NCI-H2029 treated with DMSO at 0.1 percent for 48 hours (cell line): ENCODE measurements at places on chromosomes 7 and 10.

DNA sequence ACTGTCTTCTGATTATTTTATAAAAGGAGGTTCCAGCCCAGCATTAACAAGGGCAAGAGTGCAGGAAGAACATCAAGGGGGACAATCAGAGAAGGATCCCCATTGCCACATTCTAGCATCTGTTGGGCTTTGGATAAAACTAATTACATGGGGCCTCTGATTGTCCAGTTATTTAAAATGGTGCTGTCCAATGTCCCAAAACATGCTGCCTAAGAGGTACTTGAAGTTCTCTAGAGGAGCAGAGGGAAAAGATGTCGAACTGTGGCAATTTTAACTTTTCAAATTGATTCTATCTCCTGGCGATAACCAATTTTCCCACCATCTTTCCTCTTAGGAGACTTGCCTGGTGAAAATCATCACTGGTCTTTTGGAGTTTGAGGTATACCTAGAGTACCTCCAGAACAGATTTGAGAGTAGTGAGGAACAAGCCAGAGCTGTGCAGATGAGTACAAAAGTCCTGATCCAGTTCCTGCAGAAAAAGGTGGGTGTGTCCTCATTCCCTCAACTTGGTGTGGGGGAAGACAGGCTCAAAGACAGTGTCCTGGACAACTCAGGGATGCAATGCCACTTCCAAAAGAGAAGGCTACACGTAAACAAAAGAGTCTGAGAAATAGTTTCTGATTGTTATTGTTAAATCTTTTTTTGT, 2.3 kb downstream of the IL6 start:
- no peak for DNase-seq

- DNase-seq: no peak
Observed at GRCh38 chr7:113730309-113730955, 188.4 kb downstream of the PPP1R3A start.

- no peak for DNase-seq
Observed at GRCh38 chr7:132687981-132688383, 111.7 kb upstream of the PLXNA4 start.

GRCh38 chr10:78718032-78718572, 350.7 kb upstream of the ZMIZ1 start:
- no peak for DNase-seq

DNA sequence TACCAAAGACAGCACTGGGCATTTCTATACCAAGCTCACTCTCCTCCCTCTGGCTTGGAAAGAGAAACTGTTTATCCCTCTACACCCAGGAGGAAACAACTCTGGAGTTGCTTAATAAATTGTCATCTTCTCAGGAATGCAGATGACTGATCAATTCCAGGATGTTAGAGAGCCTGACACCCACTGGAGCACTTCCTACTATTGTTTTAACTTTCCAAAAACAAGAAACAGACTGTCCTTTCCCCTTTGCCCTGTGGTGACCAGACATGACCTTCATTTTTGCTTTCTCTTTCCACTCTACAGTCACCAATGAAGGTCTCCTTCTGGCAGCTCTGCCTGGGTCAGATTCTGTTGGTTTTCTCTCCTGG, 19.6 kb downstream of the GIMAP4 start:
- DNase-seq: no peak

GRCh38 chr7:30771174-30771879, at the start of gene MINDY4:
Gene MINDY4, plus strand, starts transcription at chr7:30771417. Its CDS starts 77 bp downstream, at chr7:30771494.
- DNase-seq: peak; percentile 2

DNA sequence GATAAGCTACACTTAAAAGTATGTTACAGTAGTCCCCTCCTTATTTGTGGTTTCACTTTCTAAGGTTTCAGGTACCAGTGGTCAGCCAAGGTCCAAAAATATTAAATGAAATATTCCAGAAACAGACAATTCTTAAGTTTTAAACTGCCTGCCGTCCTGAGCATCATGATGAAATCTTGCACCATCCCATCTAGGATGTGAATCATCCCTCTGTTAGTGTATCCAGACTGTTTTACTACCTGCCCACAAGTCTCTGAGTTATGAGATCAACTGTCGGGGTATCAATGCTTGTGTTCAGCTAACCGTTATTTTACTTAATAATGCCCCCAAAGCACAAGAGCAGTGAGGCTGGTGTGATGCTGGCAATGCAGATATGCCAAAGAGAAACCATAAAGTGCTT, 11.4 kb downstream of the KDM7A start:
- no peak for DNase-seq

DNA sequence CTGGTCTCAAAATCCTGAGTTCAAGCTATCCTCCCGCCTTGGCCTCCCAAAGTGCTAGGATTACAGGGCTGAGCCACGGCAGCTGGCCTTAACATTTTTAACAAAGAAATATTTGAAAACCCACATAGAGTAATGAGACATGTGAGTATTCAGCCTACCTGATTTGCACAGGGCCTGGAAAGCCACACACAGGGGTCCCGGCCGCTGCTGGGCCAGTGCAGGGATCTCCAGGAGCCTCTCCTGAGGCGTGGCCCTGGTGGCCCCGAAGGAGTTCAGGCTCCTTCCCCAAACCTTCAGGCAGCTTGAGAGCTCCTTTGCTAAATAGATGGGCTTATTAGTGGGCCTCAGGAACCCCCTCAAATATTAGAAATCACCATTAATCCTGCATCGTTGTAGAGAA, 18.7 kb downstream of the CNPY1 start:
- DNase-seq: no peak

- no peak for DNase-seq
Observed at GRCh38 chr7:132084776-132085388, 491.4 kb downstream of the PLXNA4 start.

- no peak for DNase-seq
Observed at GRCh38 chr10:106826716-106827115, 337.8 kb downstream of the SORCS1 start.

- no peak for DNase-seq
Observed at GRCh38 chr7:75072981-75073283, 670 bp downstream of the RCC1L start.

- peak; percentile 55 for DNase-seq
Observed at GRCh38 chr7:22357311-22358175, 589 bp upstream of the RAPGEF5 start.

GRCh38 chr10:3330663-3331062, 158.1 kb upstream of the PITRM1 start:
- DNase-seq: no peak

DNA sequence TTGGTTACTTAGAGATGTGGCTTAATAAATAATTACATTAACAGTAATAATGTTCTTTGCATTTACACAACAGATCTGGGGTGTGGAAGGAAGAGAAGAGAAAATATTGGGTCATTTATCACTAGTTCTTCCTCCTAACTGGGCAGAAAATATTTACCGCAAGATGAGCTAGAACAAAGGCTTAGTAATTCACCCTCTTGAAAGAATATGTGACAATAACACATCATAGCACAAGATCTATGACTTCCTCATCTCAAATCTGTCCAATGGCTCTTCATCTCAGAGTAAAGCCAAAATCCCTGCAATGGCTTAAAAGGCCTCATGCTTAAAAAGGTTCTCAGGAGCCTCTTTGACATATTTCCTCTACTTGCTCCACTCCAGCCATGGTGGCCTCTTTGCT, 178.6 kb downstream of the ZNF438 start:
- no peak for DNase-seq

DNA sequence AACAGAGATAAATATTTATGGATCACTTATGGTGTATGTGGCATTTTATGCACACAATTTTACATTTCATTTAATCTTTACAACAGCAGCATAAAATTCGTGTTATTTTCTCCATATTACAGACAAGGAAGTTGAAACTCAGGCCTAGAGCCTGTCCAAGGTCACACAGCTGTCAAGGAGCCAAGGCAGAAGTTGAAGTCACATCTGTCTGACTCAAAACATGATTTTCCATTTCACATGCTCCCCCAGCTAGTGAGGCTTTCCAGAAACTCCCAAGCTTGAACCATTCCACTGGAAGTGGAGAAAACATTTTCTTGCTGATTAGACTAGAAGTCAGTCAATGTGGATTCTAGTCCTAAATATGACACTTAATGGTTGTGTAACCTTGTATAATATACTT, 110.5 kb downstream of the HECTD2 start:
- no peak for DNase-seq

DNA sequence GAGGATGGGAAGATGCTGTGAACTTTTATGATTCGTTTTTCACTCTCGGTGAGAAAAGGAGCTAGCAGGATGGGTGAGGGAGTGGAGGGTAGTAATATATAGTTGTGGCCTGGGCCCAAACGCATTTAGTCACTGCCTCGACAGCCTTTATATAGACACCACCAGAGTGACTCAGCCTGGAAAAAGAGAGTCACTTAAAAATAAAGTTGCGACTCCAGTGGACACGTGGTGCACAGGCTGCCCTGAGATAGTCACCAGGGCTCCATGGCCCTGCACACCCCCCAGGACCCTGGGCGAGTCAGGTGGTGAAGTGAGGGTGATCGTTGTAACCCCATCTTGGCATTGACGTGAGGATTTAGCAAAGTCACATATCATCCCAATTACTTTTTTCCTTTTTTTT, 106.7 kb downstream of the CUX1 start:
- DNase-seq: no peak

- no peak for DNase-seq
Observed at GRCh38 chr7:85882335-85882734, 695.5 kb upstream of the SEMA3D start.

DNA sequence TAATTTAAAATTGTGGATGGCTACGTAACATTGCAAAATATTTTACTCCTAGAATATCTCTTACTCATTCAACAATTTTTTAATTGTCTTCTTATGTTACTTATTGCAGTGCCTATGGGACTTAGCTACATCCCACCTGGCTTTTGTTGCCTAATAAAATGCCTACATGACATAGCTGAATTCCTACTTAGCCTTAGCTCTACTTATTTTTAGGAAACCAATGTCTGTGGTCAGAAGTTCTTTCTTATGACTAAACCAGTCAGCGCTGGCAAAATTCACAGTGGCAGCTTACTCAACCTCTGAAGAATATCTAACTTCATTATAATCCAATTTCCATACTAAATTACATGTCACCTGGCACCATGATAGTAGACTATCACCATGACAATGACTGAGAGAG, 1612.4 kb upstream of the LRRTM3 start:
- DNase-seq: no peak

DNA sequence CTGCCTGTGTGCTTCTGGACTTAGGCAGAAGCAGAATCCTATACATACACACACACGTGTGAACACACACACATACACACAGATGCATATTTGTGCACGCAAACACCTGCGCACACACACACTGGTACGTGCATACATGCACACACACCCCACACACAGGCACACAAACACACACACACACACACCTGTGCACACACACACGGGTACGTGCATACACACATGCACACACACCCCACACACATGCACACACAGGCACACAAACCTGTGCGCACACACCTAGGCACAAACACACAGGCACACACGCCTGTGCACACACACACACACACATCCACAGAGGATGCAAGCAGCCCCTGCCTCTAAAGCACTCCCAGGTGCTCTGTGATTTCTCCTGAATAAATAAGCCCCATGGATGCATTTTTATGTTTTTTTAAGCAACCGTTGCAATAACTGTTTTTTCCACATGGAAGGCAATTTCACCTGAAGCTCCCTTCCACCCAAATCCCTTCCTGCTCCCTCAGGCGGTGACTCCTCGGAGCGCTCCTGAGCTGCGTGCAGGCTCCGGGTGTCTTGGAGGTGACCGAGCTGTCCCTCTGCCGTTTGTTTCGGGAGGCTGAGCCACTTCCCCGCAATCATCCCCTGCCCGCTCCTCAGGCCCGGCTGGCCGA, 41.5 kb upstream of the PDGFA start:
- DNase-seq: no peak

GRCh38 chr7:36400606-36401005, 10.9 kb downstream of the ANLN start:
- DNase-seq: no peak

- no peak for DNase-seq
Observed at GRCh38 chr10:74151879-74152722, 1.1 kb downstream of the ADK start.

DNA sequence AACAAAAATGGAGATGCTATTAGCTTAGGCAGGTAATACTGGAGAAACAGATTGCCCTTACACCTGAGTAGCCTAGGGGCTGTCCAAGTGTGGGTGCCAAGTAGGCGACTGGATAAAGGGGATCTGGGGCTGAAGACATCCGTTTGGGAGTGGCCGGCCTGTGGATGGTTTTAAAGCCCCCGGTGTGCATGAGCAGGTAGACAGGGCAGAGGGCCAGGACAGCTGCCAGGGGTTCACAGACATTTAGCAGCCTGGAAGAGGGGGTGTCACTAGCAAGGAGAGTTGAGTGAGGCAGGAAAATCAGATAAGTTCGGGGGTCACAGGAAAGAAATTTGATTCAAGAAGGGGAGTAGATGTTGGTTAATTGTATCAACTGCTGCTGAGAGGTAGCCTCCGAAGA, 1.5 kb upstream of the OPALIN start:
- no peak for DNase-seq

GRCh38 chr10:78035933-78036583, 2.4 kb downstream of the RPS24 start:
- no peak for DNase-seq

DNA sequence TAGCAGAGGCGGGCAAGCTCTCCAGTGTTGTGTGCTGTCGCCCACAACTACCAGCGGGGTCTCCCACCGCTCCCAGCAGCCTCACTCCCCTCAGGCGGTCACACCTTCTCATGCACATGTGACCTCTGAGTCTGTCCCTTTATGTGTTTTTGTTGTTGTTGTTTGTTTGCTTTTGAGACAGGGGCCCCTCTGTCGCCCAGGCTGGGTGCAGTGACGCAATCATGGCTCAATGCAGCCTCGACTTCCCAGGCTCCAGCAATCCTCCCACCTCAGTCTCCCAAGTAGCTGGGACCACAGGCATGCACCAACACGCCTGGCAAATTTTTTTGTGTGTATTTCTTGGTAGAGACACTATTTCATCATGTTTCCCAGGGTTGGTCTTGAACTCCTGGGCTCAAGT, 1.5 kb downstream of the CPSF4 start:
- no peak for DNase-seq

DNA sequence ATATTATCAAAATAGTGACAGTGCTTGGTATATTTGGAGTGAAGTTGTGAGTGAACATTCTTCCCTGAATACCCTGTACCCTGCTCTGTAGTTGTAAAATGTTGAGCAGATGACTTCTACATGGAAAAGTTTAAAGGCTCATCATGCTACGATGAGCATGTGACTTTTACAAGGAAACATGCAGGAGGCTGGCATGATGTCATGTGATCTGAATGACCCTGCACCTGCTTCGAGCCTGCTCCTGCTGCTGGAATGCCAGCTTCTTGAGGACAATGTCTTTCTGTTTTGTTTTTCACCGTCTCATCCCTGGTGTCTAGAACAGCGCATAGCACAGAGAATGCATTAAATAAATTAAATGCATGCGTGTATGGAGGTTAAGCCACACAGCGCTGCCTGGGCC, 5.4 kb upstream of the INPP5A start:
- no peak for DNase-seq

DNA sequence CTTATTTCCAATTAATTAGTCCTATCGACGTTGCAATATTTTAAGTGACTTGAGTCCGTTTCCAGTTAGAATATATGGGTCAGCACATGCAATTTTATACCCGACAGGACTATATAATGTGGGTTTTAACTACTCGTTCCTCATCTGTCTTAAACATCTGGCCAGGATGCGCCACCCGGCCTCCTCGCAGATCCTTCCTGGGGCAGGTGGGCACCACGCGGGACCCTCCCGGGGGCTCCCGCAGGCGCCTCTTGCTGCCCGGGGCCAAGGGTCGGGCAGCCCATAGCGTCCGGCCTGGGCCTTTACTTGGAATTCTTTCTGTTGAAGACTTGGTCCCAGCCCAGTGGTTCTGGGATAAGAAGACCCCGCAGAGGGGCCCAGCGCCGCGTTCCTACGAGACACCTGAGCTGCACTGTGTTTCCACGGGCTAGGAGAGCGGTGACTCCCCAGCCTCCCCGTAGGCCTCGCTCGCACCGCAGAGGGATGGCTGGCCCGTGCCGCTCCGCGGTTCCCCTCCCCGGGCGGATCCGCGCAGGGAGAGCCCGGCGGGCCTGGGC, 10.1 kb upstream of the MNX1 start:
- DNase-seq: no peak
